ENCODE measurements at places on chromosomes 16 and 17.
A peak's percentile ranks its signal among the peaks of the same experiment; 100 is the strongest.

DNA sequence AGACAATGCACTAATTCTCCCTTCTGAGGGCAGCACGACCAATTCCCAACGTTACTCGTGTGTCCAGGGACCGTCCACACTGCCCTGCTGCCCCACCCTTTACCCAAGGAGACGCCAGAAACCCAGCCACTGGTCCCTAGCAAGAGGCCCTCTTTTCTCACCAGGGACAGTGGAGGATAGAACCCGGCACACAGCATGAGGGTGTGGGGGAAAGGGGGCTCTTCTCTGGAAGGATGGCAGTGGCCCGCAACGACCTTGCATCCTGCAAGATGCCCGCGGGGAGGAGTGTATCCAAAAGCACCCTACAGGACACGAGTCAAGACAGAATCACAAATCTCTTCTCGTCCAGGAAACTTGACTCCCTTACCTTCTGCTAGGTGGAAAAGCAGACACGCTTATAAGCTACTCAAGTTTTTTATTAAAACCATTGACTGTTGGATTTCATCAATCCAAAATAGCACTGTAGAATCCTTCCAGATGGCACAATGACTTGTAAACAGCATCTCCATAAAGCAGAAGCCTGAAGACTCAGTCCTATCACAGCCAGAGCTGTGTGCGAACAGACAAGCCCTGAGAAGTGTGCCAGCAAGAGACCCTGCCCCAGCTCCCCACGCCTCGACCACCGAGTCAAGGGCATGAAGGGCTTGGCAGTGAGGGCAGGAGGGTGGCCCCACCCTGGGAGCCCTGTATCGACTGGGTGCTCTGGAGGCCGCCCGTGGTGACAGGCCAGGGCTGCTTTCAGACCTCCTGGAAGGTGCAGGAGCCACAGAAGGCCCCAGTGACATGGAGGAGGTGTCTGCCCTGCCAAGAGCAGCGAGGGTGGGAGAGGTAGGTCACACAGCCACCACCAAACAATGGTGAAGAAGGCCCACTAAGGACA, 103.8 kb downstream of the ANKRD11 start:
- DNase-seq = no peak

GRCh38 chr17:45954914-45955313, 44.1 kb upstream of the STH start:
- DNase-seq = peak; percentile 12

DNA sequence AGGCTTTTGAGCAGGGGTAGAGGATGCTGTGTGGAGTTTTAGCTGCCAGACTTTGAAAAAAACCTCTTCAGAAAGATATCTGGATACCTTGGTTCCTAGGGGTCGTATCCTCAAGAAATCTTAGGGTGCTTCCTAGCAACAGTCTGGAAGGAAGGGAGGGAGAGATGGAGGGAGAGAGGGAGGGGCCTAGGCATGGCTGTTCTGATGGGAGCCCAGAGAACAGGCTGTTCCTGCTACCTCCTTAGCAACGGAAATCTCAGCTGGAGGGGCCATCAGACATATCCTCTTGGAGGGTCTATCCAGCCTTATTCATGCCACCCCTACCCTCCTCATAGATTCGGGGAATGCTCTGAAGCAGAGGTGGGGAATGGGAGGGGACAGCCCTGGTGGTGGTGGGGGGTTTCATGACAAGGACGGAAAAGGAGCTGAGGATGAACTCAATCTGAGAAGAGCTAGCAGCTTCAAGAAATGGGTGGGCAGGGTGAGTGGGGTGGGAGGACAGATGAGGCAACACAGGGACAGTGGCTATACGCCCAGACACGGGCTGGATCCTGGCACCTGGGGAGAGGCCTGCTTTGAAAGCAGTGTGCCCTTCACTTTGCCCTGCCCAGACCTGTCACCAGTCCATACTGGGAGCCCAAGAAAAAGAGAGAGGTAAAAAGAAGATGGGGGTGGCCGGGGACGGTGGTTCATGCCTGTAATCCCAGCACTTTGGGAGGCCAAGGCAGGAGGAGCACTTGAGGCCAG, 2.9 kb upstream of the THRA start:
- no peak for DNase-seq

GRCh38 chr16:69709456-69710084, 16.8 kb downstream of the NQO1 start:
- DNase-seq = peak; percentile 85

DNA sequence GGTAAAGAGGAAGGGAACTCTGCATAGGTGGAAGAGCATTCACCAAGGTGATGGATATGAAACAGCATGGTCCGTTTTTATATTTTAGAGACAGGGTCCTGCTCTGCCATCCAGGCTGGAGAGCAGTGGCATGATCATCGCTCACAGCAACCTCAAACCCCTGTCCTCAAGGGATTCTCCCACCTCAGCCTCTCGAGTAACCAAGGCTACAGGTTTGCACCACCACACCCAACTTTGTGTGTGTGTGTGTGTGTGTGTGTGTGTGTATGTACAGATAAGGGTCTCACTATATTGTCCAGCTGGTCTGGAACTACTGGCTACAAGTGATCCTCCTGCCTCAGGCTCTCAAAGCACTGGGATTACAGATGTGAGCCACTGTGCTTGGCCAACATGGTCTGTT, 77.5 kb upstream of the NACA2 start:
- DNase-seq = no peak

- DNase-seq = no peak
Measured at GRCh38 chr17:77439189-77440018, 298.6 kb downstream of the SEC14L1 start.

DNA sequence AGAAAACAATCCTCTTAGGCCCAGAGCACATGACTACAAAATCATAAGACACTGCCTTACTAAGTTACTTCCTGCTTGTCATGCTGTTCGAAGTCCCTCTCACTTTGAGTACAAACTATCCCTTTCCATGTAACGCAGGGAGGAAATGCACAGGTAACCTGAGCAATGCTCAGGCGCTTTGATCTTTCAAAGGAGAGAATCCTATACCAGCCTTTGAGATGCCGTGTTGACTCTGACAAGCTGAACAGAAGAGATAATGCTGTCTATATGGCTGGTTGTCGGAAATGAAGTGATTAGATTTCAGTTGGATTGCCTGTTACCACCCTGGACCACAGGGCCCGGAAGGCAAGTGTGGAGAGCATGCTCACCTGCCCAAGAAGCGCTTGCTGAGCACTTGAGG, 75.9 kb downstream of the CDH11 start:
- DNase-seq = no peak

GRCh38 chr16:86198206-86199118, 299.5 kb downstream of the IRF8 start:
- no peak for DNase-seq

DNA sequence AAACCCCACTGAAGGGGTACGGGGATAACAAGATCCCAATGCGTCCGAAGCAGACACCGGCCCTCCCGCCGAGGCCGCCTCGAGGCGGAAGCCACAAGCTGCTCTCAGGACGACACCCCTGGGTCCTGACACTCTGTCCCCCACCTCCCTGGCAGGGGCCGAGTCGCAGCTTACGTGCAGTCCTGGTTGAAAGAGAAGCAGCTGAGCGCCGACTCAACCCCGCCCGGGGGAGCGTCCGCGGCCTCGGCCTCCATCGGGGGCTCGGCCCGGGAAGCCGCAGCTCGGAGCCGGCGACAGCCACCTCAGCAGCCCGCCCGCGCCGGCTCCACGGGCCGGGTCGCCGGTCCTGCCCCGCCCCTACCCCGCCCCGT, at the start of gene WIPI1:
WIPI1 (minus strand) TSS at position 329 of the 371 bp plus-strand sequence; CDS start at position 254, 75 bp downstream.
- DNase-seq = no peak

GRCh38 chr17:37743875-37744632, 805 bp downstream of the HNF1B start:
- no peak for DNase-seq

DNA sequence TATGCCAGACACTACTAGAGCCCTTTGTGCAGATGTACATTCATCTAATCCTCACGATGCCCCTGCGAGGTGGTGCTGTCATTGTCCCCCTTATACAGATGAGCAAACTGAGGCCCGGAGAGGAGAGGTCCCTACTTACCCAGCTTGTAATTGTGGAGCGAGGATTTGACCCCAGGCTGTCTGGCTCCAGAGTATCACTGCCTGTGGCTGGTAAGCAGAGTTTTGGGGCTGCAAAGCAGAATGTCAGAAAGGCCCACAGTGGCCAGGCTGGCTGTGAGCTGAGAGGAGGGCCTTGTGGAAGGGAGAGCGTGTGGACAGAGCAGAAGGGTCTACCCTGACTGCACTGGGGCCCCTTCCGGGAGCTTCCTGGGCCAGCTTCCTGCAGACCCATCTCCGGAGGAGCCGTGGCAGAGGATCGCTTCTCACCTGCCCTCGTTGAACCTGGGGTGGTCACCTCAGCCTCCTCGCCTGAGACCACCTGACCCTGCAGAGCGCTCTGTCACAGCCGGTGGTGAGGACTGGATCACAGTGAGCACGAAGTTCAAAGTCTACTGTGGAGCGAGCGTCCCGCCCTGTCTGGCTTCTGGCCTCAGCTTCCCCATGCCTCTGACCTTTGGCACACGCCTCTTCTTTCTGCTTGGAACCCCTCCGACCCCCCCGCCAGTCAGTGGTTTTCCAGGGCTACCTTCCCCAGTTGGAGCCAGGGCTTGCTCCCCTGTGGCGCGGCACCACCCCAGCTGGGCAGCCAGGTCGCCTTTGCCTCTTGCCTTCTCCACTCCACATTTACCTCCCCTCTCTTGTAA, 12.1 kb downstream of the CMIP start:
- DNase-seq = no peak

DNA sequence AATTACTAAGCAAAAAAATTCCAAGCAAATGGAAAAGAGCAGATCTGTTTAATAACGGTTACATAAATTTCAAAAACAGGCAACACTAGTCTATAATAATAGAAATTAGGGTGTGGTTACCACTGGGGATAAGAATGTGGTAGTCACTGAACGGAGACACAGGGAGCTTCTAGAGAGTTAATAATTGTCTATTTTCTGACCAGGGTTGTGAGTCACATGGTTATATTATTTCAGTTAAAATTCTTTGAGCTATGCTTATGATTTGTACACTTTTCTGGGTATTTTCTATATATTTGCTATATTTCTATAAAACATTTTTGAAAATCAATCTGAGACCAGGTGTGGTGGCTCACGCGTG, 433.9 kb upstream of the MAF start:
- DNase-seq = no peak

DNA sequence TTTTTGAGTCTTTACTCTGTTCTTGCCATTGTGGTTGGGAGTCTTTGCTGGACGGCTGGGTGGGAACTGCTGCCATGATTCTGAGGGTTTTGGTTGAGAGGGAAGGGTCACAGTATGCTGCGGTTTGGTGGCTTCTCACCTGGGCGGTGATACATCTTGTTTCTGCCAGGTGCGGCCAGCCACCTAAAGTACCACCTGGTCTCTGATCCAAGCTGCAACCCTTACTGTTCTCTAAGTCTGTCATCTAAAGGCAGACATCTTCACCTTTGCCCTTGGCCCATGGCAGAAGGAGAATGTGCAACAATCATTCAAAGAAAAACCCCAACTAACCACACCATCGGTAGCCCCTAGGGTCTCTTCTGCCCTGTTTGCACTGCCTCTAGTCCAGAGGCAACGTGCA, 19.6 kb upstream of the MPO start:
- DNase-seq = no peak

- no peak for DNase-seq
Measured at GRCh38 chr16:3520413-3520812, 19.6 kb downstream of the CLUAP1 start.

DNA sequence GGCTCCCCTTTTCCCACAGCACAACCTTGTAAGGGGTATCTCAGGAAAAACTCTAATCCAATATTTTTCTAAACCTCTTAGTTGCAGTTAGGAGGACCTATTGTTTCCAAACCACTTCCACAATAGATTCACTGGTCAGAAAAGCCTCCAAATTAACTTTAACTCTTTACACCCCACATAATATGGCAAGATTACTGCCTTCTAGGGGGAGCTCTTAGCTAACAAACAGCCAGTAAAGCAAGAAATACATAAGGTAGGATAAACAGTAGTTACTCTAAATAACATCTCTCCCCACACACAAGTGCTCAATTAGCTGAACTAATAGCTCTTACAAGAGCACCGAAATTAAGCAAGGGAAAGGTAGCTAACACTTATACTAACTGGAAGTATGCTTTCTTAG, 192.1 kb upstream of the KIF2B start:
- peak; percentile 26 for DNase-seq

DNA sequence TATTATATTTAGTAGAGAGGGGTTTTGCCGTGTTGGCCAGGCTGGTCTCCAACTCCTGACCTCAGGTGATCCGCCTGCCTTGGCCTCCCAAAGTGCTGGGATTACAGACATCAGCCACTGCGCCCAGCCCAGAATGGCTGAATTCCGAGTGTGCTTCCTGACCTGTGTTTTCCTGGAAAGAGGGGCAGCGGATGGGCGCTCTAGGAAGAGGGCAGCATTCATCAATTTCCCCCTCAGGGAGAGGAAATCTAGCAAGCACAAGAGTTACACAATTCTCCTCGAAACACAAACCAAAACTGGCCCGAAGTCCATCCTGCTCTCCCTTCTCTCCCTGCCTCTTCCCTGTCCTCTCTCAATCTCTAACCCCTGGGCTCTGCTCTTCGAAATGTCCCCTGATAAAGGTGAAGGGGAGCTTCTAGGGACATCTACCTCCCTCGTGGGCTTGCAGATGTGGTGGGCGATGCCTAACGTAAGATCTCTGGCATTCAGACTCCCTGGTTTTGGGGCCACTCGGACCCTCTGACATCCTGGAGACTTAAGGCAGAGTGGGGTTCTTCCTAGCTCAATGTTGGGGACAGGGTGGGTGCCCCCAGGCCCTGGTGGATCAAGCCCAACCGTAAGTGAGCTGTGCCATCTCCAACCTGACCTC, 1.0 kb downstream of the IL27 start:
- DNase-seq = no peak

- DNase-seq = no peak
Measured at GRCh38 chr17:19905502-19905901, 37.8 kb upstream of the ULK2 start.

GRCh38 chr16:69494991-69495392, 70.6 kb downstream of the CYB5B start:
- DNase-seq = peak; percentile 55

DNA sequence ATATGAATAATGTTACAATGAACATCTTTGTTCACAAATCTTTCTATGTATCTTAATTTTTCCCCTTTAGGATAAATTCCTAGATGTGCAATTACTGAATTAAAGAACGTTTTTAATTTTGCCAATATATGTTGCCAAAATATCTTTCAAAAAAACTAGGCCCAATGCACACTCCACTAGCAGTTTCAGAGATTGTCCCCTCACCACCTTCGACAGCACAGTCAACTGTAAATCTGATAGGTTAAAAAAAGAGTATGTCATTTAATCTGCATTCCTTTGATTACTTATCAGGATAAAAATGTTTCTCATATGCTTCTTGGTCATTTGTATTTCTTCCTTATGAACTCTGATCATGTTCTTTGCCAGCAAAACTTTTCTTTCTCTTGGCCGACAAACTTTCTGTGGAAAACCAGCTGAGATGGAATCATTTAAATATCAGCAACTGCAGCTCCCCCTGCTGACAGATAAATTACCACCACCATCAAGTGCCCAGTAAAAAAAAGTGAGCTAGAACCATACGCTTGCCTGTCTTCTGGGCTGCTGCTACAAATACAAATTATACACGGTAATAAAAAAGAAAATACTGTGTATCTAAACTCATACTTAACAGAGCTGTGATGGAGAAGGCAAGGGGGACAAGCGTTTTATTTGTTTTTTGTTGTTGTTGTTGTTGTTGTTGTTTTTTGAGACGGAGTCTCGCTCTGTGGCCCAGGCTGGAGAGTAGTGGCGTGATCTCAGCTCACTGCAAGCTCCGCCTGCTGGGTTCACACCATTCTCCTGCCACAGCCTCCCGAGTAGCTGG, 19.6 kb upstream of the KANSL1 start:
- peak; percentile 91 for DNase-seq
